Omental fat pad (tissue), 4 donors: ENCODE measurements at places on chromosomes 7 and 10. TPM values are rescaled to one million over a fixed set of nuclear protein-coding genes. Genes with fewer than 3 reads are reported as not detected.

The HOXA6 gene
- 13.1 TPM for total RNA-seq

The HABP2 gene
- total RNA-seq = not detected

The DNA2 gene
- total RNA-seq = 2.3 TPM

The SHTN1 gene
- 10.9 TPM for total RNA-seq

The MUC3A gene
- total RNA-seq = 0.36 TPM

The EPO gene
- total RNA-seq = not detected

The GPR37 gene
- total RNA-seq = 0.79 TPM

The TLX1 gene
- total RNA-seq = not detected

The ODAD2 gene
- total RNA-seq = not detected

The OR6V1 gene
- total RNA-seq = not detected

- DNase-seq = no peak
These were observed 75.3 kb upstream of the CC2D2B start for GRCh38 chr10:95832216-95833041.

DNA sequence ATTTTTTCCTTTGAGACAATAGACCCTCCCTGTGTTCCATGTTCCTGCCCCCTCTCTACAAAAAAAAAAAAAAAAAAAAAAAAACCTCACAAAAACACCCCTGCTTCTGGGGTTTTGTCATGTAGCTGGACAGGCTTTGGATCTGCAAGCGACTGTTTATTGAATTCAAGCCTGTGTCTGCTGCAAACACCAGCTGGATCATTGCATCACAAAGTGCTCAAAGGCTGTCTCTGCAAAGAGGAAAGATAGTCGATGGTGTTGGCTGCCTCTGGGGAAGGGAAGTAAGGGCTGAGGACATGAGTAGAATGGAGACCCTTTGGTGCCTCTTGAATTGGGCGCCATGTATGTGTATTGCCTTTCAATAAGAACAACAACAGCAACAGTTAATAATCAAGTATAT is 471.2 kb downstream of the PLXNA4 start:
- DNase-seq = no peak

- DNase-seq = no peak
These were observed 1.3 kb upstream of the UNC5B start for GRCh38 chr10:71211053-71211452.

GRCh38 chr7:21383227-21384220 is 44.4 kb upstream of the SP4 start:
- DNase-seq = no peak

GRCh38 chr10:126437635-126438406 is 49.5 kb upstream of the ADAM12 start:
- DNase-seq = no peak

- DNase-seq = no peak
These were observed 94.4 kb downstream of the ZNF277 start for GRCh38 chr7:112300831-112301407.

GRCh38 chr10:81309041-81309552 is 565.9 kb upstream of the NRG3 start:
- DNase-seq = no peak

DNA sequence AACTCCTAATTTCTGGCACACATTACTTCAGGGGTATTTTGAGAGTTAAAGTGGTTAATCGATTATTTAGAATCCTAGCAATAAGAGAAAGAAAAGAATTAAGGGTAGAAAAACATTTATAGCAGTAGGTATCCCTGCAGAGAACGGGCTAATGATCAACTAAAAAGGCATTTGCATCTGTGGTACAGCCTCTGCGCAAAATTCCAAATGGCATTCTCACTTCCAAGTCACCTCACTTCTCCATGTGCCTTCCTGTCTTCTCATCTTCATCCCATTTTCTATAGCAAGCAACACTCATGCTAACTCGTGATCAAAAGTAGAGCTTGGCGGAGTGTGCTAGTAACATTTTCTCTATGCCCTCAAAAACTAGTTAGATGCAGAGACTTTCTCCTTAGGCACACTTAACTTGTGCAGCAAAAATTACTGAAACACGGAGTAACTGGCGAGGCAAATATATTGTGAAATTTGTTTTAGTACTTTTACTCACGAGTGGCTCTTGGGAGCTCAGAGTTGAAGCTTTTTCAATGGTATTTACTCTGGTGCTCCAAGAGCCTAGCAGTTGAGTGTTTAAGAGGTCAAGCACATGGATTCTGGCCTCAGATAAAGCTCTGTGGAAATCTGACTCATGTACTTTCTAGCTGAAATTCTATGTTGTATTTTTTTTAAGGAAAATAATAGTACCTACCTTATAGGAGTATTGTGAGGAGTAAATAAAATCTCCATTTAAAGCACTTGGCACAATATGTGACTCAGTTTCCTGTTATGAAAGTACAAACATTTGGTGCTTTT is 65.1 kb downstream of the MET start:
- no peak for DNase-seq

GRCh38 chr7:138565071-138565450 is 105.0 kb downstream of the TRIM24 start:
- no peak for DNase-seq

GRCh38 chr7:88111954-88112471 is 107.8 kb downstream of the SRI start:
- no peak for DNase-seq

GRCh38 chr7:81715984-81716588 is 53.8 kb downstream of the HGF start:
- no peak for DNase-seq

GRCh38 chr7:26180792-26181198 is 19.8 kb downstream of the HNRNPA2B1 start:
- DNase-seq = no peak

GRCh38 chr7:37212556-37212955 is 236.1 kb downstream of the ELMO1 start:
- no peak for DNase-seq

- DNase-seq = no peak
These were observed 7.7 kb downstream of the GHRHR start for GRCh38 chr7:30971440-30971839.

DNA sequence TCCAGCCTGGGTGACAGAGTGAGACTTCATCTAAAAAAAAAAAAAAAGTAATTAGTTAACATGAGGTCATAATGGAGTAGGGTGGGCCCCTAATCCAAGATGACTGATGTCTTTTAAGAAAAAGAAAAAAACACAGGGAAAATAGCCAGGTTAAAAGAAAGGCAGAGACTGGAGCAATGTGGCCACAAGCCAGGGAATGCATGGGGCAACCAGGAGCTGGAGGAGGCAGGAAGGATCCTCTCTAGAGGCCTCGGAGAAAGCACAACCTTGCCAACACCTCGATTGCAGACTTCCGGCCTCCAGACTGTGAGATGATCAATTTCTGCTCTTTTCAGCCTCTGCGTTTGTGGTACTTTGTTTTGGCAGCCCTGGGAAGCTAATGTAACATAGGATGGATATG is 121.5 kb downstream of the ITIH5 start:
- no peak for DNase-seq

- DNase-seq = no peak
These were observed 265.5 kb downstream of the ANKRD30A start for GRCh38 chr10:37390926-37391325.

DNA sequence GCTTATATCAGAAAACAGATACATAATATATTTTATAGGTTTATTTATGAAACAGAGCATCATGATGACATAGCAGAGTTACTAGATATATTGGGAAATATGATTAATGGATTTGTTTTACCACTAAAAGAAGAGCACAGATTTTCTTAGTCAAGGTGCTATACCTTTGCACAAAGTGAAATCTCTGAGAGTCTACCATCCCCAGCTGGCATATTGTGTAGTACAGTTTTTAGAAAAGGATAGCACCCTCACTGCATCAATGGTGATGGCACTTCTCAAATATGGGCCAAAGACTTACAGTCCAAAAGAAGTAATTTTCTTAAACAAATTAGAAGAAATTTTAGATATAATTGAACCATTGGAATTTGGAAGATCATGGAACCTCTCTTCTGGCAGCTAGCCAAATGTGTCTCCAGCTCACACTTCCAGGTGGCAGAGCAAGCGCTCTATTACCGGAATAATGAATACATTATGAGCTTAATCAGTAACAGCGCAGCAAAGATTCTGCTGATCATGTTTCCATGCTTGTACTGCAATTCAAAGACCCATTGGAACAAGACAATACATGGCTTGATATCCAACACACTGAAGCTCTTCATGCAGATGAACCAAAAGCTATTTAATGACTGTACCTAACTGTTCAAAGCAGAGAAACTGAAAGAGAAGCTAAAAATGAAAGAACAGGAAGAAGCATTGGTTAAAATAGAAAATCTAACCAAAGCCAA is 21.9 kb upstream of the CREB3L2 start:
- no peak for DNase-seq

DNA sequence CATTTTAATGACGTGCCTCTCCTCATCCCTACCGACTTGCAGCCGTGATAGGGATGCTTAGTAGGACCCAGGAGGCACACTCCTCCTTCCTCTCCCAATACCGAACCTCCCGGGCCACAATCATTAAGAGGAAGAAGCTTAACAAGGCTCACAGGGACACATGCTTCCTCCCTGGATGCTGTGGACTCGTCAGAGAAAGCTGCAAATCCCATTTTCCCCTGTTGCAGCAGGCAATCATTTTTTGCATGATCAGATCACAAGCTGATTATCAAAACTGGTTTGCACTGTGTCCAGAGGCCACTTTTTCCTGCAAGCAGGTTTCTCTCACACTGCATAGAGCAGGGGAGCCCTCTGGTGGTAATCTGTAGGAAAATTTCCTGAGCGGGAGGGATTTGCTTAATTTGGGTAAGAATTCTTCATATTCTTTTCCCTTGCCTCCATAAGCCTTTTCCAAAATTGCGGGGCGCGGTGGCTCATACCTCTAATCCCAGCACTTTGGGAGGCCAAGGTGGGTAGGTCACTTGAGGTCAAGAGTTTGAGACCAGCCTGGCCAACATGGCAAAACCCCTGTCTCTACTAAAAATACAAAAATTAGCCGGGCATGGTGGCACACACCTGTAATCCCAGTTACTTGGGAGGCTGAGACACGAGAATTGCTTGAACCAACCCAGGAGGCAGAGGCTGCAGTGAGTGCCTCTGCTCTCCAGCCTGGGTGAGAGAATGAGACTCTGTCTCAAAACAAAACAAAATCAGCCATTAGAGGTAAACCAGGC is 16.1 kb upstream of the LAMB4 start:
- DNase-seq = no peak

- DNase-seq = no peak
These were observed 1.2 kb upstream of the MLLT10 start for GRCh38 chr10:21532694-21533466.

GRCh38 chr7:13984831-13985685 is 4.4 kb downstream of the ETV1 start:
- no peak for DNase-seq

GRCh38 chr10:117454502-117454901 is 79.3 kb upstream of the PDZD8 start:
- no peak for DNase-seq

- no peak for DNase-seq
These were observed 150.3 kb downstream of the COL28A1 start for GRCh38 chr7:7385421-7385820.

- DNase-seq = no peak
These were observed 575.6 kb downstream of the POM121L12 start for GRCh38 chr7:53611043-53611442.

DNA sequence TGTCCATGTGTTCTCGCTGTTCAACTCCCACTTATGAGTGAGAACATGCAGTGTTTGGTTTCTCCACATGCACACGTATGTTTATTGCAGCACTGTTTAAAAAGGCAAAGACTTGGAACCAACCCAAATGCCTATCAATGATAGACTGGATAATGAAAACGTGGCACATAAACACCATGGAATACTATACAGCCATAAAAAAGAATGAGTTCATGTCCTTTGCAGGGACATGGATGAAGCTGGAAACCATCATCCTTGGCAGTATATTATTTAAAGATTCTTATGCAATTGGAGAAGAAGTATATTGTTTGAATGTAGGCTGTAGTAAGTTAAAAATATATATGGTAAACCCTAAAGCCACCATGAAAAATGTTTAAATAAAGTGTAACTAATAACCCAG is 7.2 kb upstream of the CACNB2 start:
- DNase-seq = no peak

GRCh38 chr7:137404660-137405317 is 61.3 kb upstream of the PTN start:
- no peak for DNase-seq

GRCh38 chr10:48639632-48640031 is 34.8 kb upstream of the ARHGAP22 start:
- DNase-seq = no peak

DNA sequence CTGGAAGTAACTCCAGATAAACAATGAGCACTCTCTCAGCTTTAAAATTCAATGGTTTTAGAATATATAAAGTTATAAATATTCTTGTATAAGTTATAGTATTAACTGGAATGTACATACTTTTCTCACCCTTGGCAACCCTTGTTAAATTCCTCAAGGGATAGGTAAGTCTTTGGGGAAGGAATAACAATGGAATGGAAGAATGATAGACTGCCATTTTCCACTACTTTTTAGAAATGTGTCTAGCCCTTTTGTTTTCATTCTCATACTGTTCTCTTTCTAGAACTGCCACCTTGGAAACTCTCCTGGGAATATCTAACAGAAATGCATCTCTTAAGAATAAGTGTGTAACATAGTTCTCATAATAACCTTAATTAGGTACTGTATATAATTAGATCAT is 8.3 kb downstream of the KIF5B start:
- no peak for DNase-seq

GRCh38 chr10:49191349-49191748 is 3.2 kb upstream of the TMEM273 start:
- no peak for DNase-seq

- no peak for DNase-seq
These were observed 52.5 kb upstream of the VKORC1L1 start for GRCh38 chr7:65820287-65820950.

DNA sequence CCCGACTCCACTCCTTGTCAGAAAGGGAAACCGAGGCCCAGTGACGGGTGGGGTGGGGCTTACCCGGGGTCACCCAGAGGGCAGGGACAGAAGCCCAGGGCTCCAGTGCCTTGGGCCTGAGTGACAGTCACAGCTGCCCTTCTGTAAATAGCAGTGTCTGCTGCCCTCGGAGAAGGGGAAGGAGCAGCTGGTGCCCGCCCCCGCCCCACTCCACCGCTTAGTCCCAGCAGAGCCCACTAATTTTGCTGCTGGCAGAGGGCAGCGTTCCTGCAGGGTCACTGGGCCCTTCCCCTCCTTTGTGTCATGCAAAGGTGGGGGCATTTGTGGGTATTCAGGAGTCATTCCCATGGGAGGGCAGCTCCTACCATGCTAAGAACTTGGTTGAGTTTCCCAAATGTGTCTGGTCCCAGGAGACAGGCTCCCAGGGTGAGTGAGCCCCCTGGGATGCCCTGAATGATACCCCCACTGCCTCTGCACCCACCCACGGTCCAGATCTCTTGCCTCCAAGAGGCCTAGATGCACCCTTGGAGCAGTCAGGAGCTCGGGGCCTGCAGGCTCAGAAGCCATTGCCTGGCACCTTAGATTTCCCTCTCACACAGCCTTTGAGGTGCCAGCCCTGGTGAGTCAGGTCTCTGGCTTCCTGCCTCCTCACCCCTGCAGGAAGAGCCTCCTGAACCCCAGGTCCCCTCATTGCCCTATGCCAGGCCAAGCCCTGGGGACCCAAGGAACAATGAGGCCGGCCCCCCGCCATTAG is 17.2 kb downstream of the SH2B2 start:
- DNase-seq = no peak
